ENCODE measurements at places on chromosomes 3 and 15.

DNA sequence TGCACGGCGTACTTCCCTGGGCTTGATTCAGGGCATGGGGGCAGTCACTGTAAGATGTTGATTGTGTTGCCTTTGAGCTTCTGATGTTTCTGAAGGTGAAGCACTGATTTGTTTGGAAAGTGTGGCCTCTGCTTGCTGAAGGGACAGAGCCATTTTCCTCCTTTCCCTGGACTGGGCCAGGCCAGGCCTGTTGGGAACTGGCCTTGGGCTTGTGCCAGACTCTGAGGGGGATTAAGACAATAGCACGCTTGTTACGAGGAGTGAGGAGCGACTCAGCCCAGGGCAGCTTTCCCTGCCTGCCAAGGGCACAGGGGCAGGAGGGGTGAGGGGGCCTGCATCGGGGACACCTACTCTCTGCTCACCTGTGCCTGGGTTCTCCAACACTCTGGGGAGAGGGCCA, 42.9 kb downstream of the LINGO1 start:
- no peak for DNase-seq

GRCh38 chr3:65732051-65732935, 306.4 kb downstream of the MAGI1 start:
- DNase-seq = peak; percentile 44

GRCh38 chr3:12840591-12841148, 695 bp downstream of the RPL32 start:
- DNase-seq = no peak

GRCh38 chr3:143294188-143294587, 174.6 kb downstream of the CHST2 start:
- no peak for DNase-seq

- no peak for DNase-seq
Measured at GRCh38 chr3:30986551-30986950, 92.1 kb upstream of the GADL1 start.

- DNase-seq = no peak
Measured at GRCh38 chr3:80550174-80550573, 782.4 kb upstream of the ROBO1 start.

DNA sequence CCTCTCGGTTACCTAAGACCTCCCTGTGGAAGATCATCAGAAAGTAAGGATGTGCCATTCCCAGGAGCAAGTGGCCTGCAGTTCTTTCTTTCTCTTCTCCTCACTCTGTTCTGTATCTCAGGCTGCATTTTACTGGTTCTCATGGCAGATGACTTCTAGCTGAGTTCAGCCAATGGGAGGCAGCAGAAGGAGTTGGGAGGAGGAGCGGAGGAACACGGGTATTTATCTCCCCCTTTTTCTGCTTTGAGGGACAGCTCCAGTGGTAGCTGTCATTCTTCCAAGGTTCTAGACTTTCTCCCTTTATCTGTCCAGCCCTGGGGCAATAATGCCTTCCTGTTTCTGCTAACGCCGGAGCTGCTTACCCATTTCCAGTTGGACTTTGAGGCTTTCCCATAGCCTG, 339.9 kb downstream of the NR2F2 start:
- DNase-seq = no peak

DNA sequence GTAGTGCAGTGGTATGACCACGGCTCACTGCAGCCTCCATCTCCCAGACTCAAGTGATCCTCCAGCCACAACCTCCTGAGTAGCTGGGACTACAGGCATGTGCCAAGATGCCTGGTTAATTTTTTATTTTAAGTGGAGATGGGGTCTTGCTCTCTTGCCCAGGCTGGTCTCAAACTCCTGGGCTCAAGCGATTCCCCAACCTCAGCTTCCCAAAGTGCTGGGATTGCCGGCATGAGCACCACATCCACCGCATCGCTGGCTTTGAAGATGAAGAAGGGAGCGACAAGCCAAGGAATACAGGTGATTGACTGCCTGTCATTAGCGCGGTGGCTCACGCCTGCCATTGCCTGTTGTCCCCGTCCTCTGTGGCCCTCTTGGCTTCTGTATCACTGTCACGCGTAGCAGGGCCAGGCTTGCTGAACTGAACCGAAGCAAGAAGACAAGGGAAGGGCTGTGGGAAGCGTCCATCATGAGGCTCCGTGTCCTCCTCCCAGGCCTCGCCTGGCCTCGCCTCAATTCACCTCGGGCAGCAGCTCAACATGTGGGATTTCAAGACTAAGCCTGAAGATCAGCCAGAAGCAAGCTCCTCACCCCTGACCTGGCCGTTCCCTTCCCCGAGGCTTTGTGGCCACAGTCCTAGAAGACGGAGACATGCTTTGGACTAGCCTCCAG, 46.4 kb upstream of the TFRC start:
- DNase-seq = no peak

DNA sequence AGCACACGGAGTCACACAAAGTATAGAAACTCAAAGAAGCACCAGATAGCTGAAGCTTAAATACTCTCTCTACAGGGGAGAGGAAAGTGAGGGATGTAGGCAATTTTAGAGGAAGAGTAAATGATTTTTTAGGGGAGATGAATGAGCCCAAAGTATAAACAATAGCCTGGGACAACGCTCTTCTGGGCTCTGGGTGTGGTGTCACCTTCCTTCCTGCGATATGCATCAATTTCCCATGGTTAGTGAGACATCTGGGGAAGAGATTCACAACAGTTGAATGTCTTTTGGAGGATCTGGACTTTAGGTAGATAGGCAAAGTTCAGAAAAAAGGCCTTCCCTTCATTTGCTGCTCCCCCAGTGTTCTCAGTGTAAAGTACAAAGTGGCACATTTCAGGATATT, 125.2 kb downstream of the EFHB start:
- DNase-seq = no peak

DNA sequence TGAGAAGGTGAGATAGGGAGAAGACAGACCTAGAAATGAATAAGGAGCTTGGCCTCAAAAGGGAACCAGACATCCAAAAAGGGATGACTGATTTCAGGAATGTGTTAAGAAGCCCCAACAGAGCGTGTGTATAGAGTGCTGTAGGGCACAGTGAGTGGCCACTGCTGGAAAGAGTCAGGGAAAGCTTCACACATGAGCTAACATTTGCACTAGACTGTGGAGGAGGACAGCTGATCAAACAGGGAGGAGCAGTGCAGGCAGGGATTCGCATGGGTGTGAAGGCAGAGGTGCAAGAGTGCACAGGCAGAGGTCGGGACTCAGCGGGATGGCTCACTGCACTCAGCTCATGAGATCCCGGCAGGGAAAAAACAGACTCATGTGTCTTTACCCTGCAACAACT, 61.8 kb downstream of the NPTN start:
- no peak for DNase-seq

DNA sequence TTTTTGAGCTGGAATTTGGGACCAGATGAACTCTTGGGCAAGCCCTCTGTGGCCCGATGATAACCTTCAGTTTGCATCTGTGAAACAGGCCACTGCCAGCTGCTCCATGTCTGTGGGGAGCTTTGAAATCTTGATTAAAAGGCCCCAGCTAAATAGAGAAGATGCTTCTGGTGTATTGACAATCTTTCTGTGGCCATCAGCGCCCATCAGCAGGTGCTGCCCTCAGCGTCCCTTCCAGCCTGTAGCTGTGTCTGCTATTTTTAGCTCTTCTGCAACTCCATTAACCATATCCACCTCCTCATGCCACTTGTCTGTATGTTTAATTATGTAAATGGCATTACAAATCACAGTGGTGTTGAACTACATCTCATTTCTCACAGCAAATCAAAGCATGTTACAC, 54.0 kb downstream of the CHCHD6 start:
- DNase-seq = no peak

- peak; percentile 75 for DNase-seq
Measured at GRCh38 chr15:40010686-40011085, 28.3 kb downstream of the SRP14 start.

All from HS-5 (cell line).